Activated CD8-positive, alpha-beta memory T cell treated with anti-CD3 and anti-CD28 coated beads for 1 hour (primary cell): ENCODE measurements at places on chromosomes 5 and 9.

GRCh38 chr5:176660530-176660859 lies 13.2 kb downstream of the TSPAN17 start:
- no peak for DNase-seq

- DNase-seq = no peak
Observed at GRCh38 chr9:75085640-75086039, 2.3 kb downstream of the NMRK1 start.

DNA sequence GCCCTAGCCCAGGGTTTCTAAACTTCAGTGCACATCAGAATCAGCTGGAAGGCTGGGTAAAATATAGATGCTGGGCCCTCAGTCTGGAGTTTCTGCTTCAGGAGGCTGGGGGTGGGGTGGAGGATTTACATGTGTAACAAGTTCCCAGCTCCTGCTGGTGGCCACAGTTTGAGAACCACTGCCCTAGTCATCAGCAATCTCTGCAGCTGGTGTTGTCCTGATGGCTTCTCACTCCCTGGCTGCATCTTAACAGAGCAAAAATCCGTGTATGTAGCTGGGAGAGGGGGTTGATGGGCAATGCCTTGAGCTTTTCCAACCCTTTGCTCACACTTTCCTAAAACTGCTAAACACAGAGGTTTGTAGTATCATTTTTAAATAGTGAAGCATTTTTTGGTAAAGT lies 186.0 kb upstream of the KLF9 start:
- no peak for DNase-seq

DNA sequence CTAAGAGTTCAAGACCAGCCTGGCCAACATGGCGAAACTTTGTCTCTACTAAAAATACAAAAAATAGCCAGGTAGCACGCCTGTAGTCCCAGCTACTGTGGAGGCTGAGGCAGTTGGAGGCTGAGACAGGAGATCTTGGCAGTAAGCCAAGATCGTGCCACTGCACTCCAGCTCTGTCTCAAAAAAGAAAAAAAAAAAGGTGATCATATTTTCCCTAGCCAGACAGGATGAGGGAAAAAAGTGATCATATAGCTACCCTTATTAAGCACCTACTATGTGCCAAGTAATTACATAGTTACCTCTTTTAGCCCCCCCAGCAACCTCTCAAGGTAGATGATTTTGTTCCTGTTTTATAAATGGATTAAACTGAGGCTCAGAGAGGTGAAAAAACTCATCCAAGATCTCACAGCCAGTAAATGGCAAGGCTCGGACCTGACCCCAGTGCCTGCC lies 18.1 kb upstream of the RPL26L1 start:
- DNase-seq = no peak

GRCh38 chr9:4828761-4829160 lies 36.0 kb downstream of the RCL1 start:
- no peak for DNase-seq

GRCh38 chr9:14313951-14314423 lies at the start of gene NFIB:
TSS of gene NFIB (minus strand) at chr9:14314141. CDS start at chr9:14313511, 630 bp downstream.
- no peak for DNase-seq

GRCh38 chr9:69564557-69564956 lies 107.6 kb downstream of the APBA1 start:
- DNase-seq = no peak

DNA sequence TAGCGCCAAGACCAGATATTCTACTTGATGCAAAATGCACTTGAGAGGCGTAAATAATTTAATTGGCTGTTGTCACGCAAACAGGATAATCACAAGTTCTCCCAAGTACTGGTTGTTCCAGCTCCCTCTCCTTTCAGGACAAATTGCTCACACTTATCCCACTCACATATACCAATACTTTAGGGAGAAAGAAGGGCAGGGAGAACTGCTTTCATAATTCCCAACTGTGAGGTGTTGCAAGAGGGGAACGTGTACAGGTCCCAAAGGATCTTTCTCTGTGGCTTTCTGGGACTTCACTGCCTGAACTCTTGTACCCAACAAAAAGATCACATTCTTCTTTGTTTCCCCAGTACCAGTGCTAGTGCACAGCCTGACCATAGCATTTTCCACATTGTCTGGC lies 21.5 kb upstream of the TGFBI start:
- DNase-seq = no peak

DNA sequence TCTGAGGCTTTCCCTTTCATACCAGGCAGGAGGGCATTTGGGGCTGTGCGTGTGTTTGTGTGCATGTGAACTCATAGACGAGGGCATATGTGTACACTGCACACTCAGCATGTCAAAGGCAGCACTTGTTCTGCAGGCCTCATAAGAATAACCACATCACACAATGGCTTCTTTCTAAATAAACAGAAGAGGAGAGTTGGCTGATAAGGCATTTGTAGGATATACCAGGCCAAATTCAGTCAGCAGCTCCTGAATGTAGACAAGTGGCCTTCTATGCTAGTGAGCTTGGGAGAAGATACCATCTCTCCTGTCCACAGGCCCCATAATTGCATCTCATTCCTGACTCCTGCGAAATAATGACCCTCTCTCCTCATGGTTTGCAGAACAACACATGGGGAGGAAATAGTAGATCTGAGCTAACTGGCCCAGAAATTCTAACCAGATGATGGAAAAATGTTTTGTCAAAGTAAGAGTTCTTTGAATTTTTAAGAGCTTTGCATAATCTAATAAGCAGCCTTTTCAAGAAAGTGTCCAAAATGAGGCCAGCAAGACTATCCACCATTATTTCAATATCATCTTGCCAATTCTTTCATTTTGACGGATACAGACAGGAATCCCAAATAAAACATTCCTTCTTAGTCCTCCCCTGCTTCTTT lies 60.5 kb upstream of the GAS1 start:
- no peak for DNase-seq

- no peak for DNase-seq
Observed at GRCh38 chr9:78325343-78325742, 28.4 kb downstream of the PSAT1 start.

DNA sequence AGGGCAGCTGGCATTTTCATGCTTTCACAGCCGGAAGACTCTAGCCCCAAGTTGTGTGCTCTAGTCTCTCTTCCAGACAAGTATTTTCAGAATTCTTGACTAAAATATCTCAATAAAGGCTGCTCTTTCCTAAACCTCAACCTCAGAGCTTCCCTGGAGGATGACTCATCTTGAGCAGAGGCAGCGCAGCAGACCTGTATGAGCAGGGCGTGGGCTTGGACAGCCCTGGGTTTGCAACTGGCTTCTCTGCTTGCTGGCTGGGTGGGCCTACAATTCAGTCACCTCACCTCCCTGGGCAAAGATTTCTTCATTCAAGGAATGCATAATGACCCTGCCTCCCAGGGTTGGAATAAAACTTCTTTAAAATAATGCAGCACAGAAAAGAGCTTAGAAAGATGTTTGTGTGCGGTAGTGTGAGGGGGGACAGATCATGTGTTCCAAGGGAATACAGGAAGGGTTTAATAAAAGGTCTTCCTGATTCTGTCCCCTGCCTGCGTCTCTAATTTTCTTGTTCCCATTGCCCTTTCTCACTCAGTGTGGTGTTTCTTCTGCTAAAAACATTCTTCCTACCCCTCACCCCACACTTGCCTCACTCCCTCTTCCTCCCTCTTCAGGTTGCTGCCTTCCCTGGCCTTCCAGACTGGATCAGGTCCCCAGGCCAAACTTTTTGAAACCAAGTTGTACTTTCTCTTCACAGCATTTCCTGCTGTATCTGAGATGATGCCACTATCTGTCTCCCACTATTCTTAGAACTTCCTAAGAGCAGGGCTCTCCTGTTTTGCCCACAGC lies 39.4 kb upstream of the MAP1B start:
- no peak for DNase-seq

DNA sequence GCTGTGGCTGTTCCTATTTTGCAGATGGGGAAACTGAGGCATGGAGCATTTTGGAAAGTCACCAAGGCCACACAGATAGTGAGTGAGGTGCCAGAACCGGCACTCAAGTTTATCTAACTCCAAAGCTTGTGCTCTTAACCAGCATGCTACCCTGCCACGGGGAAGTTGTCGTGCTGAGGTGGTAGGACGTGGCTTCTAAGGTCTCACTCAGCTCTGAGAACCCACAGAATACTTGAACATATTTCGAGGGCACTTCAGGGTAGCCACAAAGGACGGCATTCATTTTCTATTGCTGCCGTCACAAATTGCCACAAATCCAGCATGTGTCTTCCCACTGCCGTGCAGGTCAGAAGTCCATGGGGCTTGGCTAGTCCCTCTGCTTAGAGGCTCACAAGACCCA lies 116.7 kb downstream of the OLFM1 start:
- no peak for DNase-seq
